ENCODE measurements at places on chromosomes 1 and 21.
A peak's percentile ranks its signal among the peaks of the same experiment; 100 is the strongest.

DNA sequence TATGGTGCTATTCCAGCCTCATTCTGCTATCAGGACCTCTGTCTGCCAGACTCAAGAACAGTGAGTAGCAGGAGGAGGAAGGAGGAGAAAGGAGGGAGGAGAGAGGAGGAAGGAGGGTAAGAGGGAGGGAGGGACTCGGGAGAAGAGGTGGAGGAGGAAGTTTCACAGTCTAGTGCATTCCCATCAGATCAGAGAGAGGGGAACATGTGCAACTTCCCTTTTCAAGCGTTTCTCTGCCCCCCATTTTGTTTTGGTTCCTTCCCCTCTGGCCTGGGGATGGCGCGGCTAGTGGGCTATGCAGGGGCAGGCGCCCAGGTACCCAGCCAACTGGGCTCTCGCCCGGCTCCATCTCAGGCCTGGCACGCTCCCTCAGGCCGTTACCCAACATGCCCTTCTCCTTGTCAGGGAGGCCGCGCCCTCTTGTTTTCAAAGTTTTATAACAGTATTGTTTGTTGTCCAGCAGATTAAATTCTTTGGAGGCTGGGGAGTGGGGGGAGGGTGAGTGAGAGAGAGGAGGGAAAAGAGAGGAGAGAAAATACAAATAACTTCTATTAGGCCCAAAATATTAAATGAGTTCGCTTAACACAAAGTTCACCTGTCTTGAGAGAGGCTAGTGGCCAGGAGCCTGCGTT is 56.0 kb downstream of the CD46 start:
- no peak for DNase-seq

DNA sequence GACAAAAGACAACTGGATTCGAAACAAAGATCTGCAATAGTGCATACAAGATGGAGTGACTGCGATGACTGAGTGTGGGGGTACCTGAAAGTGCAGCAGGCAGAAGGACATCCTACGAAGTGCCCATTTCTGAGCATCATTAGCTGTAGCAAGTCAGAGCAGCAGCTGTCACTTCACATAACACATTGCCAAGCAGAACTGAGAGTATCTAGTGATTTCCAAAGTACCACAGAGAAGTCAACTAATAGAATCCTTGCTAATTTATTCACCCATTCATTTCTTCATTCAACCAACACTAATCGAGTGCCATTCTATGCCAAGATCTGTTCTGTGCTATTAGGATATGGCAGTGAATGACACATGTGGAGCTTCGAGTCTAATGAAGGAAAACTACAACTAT is 31.6 kb upstream of the CAMSAP2 start:
- no peak for DNase-seq

DNA sequence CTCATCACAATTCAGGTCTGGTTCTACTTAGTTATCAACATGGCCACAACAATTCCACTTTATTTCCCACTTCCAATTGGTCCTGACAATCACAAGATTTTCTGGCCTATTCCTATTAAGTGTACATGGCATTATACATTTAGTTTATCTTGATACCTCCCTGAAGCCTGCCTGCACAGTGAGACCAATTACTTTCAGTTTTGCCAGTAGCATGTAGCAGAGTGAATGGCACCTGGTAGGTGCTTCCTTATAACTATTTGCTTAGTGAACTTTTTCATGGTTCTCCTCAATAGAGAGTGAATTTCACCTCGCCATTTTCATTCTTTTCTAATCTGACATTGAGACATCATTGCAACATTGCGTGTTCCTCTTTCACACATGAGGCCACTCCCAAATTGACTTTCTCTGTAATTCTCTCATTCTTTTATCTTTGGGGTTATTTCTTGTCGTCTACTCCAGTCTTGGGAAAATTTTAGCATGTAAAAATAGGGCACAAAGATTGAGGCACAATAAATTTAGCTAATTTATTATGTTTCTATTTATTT is 124.3 kb downstream of the DISC1 start:
- DNase-seq, result no peak

- no peak for DNase-seq
These were observed 43.9 kb downstream of the TGFBR3 start for GRCh38 chr1:91842056-91842455.

- DNase-seq, result no peak
These were observed 3.1 kb downstream of the DNM3 start for GRCh38 chr1:171844381-171844780.

- DNase-seq, result no peak
These were observed 14.1 kb downstream of the SYNJ1 start for GRCh38 chr21:32713726-32714125.

- no peak for DNase-seq
These were observed 225.2 kb upstream of the TNR start for GRCh38 chr1:175968486-175969172.

- DNase-seq, result peak; percentile 14
These were observed 131.6 kb downstream of the TGFBR3 start for GRCh38 chr1:91754348-91754747.

GRCh38 chr1:241447031-241447644 is 72.4 kb downstream of the FH start:
- no peak for DNase-seq

DNA sequence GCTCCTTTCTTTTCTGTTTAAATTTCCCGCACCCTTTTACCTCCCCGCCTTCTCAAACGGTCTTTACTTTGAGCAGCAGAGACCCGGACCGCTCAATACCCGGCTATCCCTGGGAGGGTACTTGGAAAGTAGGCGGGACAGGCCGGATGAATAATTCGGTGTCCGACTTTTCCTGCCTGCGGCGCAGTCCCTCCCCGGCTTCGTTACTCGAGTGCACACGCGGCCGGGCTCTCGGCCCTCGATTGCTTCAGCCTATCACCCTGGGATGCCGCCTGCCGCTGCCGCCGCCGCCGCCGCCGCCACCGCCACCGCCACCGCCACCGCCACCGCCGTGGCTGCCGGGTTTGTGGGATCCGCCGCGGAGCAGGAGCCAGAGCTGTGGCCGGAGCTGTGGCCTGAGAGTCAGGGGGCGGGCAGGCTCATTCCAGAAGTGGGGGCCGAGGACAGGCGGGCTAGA is 382 bp upstream of the RASAL2 start:
- DNase-seq, result peak; percentile 94

DNA sequence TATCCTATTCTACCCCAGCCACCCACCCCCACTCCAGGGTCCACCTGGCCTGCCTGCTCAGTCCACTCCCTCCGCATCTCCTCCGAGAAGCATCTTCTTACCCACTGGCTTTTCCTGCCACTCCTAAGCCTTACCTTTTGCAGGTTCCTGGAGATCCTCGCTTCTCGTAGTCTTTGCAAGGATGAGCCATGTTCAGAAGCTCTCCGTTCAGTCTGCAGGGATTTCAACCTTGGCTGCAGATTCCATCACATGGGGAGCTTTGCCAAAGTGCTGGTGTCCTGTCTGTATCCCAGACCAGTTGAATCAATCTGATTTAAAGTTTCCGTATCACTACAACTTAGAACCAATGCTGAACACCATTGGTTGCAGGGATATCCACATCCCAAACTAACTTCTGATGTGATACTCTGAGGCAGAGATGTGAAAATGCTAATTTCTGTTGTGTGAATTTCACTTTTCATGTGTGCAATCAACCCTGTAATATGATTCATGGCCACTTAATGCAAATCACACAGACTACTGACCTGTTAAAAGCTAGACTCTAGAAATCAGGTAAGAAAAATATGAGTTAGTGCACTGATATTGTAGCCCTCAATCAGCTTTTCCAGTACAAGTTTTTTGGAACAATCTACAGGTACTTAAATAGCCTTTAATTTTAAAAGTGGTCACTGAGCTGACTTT is 61.9 kb downstream of the CAPN2 start:
- no peak for DNase-seq

GRCh38 chr1:30329802-30330557 is 393.4 kb downstream of the MATN1 start:
- no peak for DNase-seq

DNA sequence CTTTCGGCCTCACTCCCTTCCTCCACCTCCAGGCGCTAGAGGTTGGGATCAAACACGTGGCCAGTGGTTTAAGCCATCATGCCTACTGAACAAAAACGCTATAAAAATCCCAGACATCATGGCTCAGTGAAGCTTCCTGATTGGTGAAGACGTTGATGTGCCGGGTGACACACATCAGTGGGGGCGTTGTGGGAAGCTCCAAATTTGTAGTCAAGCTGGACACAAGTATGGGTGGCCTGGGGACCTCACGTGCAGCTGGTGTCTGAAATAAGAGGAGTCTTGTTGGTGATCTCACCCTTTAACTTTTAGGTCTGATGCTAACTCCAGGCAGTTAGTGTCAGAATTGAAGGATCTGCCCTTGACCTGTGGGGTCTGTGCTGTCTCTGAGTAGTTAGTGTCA is 6.7 kb downstream of the CFAP298 start:
- DNase-seq, result no peak

GRCh38 chr1:43293176-43293575 is 7.6 kb upstream of the TIE1 start:
- DNase-seq, result no peak

DNA sequence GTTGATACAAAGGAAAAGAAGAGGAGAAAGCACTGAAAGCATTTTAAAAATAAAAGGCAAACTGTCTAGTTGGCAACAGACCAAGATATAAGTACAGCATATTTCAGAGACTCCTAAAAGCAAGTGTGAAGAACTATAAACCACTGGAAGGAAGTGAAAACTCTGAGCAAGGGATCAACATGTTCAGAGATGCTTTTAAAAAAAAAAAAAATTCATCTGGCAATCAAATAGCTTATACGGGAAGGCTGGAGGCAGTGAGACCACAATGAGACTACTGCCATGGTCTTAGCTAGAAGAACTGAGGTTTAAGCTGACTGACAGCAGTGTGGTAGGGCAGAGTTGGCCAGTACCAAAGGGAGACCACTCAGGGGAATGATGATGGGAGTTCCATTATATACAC is 124.3 kb downstream of the VAV3 start:
- DNase-seq, result no peak

- peak; percentile 26 for DNase-seq
These were observed 11.1 kb downstream of the BATF3 start for GRCh38 chr1:212688341-212689047.

DNA sequence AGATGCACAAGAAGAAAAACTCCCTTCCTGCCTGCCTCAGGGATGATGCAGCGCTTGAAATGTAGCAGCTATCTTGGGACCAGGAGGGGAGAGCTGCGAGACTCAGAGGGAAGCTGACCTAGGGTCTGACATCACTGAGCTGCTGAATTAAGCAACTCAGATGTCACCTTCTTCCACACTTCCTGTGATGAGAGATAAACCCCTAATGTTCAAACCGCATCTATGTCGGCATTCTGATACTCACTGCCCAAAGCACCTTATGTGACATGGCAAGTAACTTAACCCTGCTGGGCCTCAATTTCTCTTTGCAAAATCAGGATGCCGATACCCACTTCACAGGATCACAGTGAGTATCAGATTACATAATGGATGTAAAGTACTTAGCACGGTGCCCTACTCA is 9.1 kb upstream of the AK2 start:
- DNase-seq, result no peak

- no peak for DNase-seq
These were observed 171.5 kb upstream of the FMN2 start for GRCh38 chr1:239920214-239920613.

- DNase-seq, result no peak
These were observed 1389.5 kb downstream of the PLA2G4A start for GRCh38 chr1:188218289-188218688.

DNA sequence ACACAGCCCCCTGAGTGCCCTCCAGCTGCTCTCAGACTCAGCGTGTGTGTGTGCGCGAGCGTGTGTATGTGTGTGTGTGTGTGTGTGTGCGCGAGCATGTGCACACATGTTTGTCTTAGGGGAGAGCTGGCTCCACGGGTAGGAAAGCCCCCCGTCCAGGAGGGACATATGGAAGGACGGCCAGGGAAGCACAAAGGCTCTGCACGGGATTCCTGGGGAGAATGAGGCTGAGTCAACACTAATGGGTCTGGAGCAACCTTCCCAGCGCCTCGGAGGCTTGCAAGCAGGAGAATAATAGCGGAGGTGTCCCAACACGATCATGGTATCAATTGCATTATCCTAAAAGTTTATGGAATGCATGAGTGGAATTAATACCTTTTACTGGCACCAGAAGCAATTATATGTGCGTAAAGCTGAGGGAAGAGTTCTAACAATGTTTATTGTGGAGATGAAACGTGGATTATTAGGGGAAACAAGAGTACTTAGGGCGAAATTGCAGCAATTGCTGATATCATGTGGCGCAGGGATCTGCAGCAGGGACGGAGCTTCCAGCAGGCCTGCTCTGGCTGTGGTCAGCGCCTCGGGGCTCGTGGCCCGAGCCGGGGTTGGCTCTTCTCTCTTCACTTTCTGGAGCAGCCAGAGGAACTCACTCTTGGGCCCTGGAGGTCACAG is 40.3 kb upstream of the CCDC27 start:
- DNase-seq, result no peak

DNA sequence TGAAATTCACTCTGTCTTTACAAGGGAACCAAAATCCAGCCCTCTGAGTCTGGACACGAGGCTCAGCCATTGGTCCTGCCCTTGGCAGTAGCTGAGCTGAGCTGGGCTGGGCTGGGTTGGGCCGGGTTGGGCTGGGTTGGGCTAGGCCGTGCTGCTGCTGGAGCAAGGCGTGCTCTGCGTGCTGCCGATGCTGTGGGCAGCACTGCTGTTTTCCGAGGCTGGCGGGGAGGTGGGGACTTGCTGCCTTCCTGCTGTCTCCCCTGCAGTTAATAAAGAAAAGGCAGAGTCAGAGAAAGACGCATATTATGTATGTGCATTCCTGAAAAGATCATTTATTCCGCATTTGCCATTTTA is 182.9 kb downstream of the CDC7 start:
- no peak for DNase-seq

- no peak for DNase-seq
These were observed 281.1 kb downstream of the NPHP4 start for GRCh38 chr1:5711079-5711478.

- no peak for DNase-seq
These were observed 692 bp downstream of the TARDBP start for GRCh38 chr1:11013160-11013531.

DNA sequence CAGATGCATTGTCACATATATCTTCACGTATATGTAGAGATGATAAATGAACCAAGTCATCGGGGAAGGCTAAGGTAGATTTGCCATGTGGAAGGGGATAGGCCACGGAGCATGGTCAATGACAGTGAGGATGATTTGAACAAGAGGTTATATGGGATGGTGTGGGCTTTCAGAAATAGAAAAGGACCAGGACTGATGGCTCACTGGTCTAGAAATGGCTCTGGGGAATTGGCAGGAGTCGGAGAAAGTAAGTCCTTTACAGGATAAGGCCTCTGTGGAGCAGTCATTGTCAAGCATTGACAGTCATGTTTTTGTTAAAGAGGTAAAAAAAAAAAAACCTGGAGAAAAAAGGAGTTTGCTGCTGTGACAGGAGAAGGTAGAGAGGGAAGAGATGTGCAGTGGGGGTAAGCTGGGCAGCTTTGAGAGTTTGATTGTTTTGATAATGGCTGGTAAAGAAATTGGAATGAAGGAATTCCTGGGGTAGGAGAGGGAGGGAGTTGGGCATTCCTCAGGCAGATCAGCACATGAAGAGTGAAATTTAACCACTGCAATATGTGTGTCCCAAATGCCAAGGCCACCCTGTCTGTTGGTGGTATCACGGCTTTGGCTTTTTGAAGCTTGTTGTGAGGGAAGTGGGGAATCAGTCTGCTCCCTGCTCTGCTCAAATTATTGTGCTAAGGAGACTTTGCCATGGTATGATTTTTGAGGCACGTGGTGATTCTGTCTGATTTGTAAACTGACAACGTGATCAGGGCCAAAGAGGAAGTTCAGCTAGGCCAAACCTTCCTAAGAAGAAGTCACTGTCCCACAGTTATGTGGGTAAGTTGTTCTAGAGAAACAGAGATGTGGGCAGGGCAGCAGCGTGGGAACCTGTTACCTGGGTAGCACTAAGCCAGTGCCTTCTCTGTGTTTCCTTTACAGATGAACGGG is 26.0 kb downstream of the MACF1 start:
- DNase-seq, result peak; percentile 66

- no peak for DNase-seq
These were observed 44.8 kb upstream of the SGIP1 start for GRCh38 chr1:66489151-66489550.
